ENCODE measurements at places on chromosomes 2 and 18.

- DNase-seq: peak; percentile 49
These were observed 847 bp downstream of the SERPINE2 start for GRCh38 chr2:224038049-224038829.

DNA sequence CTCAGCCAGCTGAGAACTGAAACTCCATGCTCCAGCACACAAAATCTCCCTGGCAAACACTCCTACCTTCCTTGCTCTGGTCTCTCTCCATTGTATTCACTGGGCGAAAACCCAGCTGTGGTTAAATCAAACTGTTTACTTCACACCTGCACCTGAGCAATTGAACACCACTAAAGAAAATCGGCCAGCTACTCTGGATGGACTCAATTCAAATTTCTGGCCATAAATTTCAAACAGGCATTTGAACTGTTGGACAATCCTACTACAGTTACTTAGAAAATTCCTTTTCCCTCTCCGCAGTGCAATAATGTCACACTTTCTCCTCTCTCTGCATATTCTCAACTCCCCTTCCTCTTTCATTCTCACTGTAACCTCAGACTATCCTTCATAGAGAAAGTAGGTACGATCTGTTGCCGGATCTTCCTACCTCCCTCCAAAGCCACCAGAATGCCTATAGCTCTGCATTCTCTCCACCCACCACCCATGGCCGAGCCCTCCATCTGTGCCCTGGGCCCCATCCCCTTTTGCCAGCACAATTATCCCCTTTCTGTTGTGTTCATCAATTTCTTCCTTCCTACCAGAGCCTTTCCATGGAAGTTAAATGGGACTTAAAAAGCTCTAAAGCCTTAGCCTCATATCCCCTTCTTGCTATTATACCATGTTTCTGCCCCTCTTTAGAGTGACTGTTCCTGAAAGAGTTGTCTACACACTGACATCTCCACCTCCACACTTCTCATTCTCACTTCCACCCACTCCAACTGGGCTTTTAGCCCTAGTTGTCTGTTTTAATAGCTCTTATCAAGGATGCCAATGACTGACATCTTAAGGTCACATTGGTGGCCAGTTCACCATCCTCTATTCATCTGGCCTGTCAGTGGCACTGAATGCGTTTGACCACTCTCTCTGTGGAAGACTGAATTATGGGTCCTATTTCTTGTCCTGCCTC lies 127.5 kb upstream of the SLC1A4 start:
- DNase-seq: no peak

DNA sequence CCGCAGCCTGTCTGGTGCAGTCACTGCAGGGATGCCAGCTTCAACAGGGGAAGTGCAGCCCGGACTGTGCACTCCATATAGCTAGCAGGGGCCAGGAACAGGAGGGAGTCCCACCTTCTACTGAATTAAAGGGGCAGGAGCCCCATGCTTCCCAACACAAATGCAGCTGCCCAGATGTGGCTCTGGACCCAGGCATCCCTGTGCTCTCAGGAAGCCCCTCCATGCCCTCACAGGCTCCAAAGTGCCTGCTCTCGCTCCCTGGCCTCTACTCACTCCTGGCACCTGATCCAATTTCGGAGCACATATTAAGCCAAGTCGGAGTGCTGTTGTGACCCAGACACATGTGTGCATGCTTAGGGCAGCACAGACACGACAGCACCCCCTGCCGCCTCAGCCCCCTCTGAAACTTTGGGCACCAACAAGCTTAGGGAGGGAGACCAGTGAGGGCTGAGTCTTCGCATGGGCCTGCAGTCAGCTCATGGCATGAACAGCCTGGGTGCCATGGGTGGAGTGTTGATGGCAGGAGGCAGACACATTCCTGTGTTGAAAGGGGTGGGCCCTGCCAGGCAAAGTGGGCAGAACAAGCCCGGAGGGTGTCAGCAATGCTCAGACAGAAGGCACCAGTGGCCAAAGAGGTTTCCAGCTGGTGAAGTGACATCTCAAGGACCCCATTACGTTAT lies 83.5 kb downstream of the ZNF804A start:
- DNase-seq: no peak

DNA sequence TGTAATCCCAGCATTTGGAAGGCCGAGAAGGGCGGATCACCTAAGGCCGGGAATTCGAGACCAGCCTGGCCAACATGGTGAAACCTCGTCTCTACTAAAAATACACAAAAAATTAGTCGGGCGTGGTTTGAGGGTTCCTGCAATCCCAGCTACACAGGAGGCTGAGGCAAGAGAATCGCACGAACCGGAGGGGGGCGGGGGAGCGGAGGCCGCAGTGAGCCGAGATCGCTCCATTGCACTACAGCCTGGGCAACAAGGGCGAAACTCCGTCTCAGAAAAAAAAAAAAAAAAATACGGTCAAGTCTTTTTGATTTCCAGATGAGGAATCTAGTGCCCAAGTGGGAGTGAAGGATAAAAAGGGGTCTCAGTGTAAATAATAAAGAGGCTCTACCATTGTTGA lies 16.5 kb upstream of the MEIS1 start:
- no peak for DNase-seq

- no peak for DNase-seq
These were observed 150.5 kb downstream of the ALK start for GRCh38 chr2:29770846-29771245.

DNA sequence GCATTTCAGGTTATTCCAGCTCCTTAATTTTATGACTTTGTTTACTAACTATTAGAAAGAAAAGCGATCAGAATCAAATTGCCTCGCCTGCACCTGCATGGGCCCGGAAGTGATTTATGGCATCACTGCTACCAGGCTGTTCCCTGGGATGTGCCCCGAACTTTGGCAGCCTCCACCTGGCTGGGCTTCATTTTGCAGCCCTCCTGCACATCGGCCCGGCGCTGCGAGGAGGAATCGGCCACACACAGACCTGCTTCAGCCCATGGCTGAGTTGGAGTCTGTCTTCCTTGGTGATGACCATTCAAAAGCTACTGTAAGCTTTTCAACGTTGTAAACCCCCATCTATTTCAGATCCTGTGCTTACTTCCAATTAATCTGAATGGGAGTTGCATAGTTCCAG lies 638.0 kb downstream of the RNF144A start:
- DNase-seq: no peak

GRCh38 chr2:32852856-32853255 lies 93.9 kb upstream of the LTBP1 start:
- no peak for DNase-seq

- no peak for DNase-seq
These were observed 28.0 kb upstream of the MARCO start for GRCh38 chr2:118913803-118914645.

DNA sequence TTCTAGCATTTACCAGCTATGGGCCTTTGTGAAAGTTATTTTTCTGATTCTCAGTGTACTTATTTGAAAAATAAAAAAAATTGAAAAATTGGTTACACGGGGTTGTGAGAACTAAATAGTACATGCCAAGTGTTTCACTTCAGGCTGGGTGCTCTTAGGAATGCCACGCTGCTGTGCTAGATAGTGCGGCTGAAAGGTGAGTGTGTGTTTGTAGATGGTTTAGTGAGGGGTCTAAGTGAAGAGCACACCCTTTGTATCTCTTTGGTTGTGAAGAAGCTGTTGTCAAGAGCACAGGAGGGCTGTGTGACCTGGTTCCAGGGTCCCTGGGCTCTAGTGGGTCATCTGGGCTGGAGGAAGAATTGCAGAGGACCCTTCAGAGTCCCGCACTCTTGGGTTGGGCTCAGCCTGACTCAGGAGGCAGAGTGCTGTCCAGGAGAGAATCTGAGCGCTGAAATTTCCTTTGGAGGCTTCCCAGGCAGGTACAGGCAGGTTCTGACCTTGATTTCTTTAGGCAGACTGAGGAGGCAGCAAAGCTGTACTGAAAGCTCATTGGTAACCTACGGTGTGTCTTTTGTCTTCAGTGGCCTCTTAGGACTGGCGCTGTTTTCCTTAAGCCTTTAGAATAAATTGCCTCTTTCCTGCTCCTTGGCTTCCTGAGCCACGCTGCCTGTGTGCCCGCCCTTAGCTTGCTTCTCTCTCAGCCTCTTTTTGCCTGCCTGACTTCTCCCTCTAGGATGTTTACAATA lies 44.4 kb downstream of the MAP4K4 start:
- no peak for DNase-seq

DNA sequence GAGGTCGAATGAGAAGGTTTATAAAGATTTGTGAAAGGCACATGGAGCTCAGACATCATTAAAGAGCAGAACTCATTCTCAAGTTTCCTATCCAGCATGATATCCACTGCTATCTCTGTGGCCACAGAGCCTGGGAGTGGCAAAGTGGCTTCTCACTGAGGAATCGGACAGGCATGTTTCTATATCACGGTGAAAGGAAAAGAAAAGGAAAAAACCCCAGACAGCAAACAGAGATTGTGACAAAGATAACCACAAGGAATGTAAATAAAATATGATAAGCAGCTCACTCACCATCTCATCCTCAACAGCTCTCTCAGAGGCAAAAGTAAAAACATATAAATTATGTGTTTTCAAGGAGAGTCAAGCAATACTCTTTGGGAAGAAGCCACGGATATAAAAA lies 2.5 kb downstream of the PID1 start:
- no peak for DNase-seq

DNA sequence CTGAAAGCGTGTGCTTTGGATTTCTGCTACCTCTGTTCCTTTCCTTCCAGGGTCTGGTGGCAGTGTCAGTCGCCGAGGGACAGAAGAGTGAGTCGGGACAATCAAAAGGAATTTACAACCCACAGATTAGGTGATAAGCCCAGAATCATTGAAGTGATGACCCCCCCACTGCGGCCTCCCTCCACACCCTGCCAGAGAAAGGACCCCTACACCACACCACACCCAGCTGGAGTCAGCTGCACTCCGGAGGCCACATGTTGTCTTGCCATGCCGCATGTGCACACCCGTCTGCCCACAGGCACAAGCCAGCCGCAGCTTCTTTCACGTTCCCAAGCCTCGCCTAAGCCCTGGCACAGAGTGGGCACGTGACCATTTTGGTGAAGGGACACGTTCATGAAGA lies 366.8 kb upstream of the SALL3 start:
- no peak for DNase-seq

- DNase-seq: no peak
These were observed 93.1 kb upstream of the FSIP2 start for GRCh38 chr2:185645529-185645928.

DNA sequence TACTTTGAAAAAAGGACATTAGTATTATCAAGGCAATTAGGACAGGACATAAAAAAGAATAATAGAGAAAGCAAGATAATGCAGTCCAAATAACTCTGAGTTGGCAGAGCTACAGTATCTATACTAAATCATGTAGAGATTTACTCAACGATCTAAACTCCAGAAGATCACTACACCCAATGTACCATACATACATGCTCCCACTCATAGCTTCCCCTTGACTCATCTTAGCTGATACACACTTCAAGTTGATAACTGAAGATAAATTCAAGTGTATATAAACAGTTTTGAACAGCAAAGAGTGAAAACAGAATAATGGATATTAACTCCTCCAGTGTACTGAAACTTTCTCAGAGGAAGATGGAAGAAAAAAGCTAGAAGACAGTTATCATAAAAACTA lies 78.5 kb downstream of the SESTD1 start:
- no peak for DNase-seq

DNA sequence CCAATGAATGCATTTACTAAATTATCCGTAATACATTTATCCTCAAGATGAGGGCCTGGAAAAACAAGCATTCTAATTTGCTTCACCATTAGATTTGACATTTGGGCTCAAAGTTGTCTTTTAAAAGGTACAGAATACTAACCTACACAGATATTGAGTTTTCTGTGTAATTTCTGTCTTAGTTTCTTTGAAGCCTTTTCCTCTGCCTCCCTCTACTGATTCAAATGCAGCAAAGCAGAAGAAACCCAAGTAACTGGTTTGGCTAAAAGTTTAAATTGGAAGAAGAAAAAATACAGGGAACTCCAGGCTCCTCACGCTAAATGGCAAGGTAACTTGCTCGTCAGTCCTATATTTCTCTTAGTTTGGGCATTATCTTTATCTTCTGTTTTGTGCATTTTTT lies 53.3 kb upstream of the SLC5A7 start:
- DNase-seq: no peak

DNA sequence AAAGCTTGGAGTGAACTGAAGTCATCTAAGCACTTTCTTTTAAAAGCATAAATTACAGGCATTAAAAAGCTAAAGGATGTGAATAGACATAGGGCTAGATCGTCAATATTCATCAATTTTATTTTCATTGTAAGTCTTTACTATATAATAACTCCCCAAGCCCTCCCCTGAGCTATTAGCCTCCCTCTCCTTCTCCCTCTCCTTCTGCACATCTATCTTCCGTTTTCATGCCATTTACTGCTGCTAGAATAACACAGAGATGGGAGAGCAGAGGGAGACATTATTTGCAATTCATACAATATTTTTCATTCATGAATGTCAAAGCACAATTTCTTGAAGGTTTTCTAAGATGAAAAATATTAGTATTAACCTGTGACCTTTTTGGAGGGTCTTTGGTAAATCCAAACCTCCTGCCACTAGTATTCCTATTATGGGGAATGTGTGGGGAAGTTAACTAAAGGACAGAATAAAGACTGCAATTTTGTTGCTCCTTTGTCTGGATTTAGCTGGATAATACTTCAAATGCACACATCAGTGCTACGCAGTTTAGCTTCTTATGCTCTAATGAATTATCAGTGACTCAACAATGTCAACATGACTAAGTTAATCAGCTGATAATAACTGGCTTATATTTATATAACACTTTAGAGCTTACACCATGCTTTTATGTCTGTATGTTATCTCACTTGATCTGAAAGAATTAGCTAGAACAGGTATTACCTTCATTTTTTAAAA lies 28.2 kb upstream of the MFF start:
- DNase-seq: no peak

DNA sequence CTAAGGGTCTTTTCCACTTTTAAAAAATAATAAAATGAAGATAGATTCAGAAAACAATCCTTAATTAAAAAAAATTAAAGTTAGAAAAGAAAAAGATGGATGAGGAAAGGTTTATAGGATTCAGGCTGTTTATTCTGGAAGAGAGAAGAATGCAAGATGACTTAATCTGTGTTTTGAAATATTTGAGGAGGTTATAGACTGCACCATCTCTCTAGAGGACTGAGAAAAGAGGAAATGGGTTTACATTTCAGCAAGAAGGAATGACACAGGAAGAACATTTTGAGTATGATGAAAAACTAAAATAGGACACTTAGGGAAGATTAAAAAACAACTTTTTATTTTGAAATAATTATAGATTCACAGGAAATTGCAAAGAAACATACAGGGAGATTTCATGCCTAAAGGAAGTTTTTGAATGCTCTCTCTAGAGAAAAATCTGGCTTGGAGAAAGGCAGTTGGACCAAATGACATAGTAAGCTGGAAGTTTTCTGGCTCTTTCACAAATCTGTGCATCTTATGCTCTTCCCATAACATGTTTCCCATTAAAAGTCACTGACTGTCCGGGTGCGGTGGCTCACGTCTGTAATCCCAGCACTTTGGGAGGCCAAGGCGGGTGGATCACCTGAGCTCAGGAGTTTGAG lies 75.0 kb downstream of the CERS6 start:
- DNase-seq: no peak

- DNase-seq: no peak
These were observed 24.8 kb downstream of the KCNK3 start for GRCh38 chr2:26717362-26717761.

Data from activated CD4-positive, alpha-beta T cell treated with anti-CD3 and anti-CD28 coated beads, Interleukin-2, amount 10 ng/mL, durations not matched to agents 7 days and 5 days (primary cell).